ENCODE measurements at places on chromosomes 6 and 20. TPM values are rescaled to one million over a fixed set of nuclear protein-coding genes. Genes with fewer than 3 reads are reported as not detected.

Gene KHDC1
- 0.71 TPM for total RNA-seq

Gene CPNE5
- 0.31 TPM for total RNA-seq

Gene TTLL9
- total RNA-seq, result 0.17 TPM

Gene SOBP
- not detected for total RNA-seq

Gene LY86
- total RNA-seq, result not detected

Gene RXRB
- 15.0 TPM for total RNA-seq

Gene GSTA4
- 12.2 TPM for total RNA-seq

Gene MCM9
- total RNA-seq, result 12.3 TPM

Gene MAN1A1
- 1.7 TPM for total RNA-seq

Gene TEAD3
- total RNA-seq, result 21.2 TPM

Gene TNFRSF21
- 70.3 TPM for total RNA-seq

Gene TMC2
- not detected for total RNA-seq

Gene IRF4
- total RNA-seq, result not detected

Gene TP53TG5
- not detected for total RNA-seq

Gene ZNF76
- total RNA-seq, result 21.9 TPM

Gene CAGE1
- total RNA-seq, result under 0.01 TPM

Gene WFDC2
- total RNA-seq, result 4.7 TPM

Gene COL11A2
- 0.17 TPM for total RNA-seq

Gene DOK5
- total RNA-seq, result 0.17 TPM

Gene ORC3
- 19.7 TPM for total RNA-seq

Gene FRK
- 1.3 TPM for total RNA-seq

Gene PCNA
- total RNA-seq, result 77.7 TPM

Gene PI16
- not detected for total RNA-seq

Gene APMAP
- 104 TPM for total RNA-seq

Gene KLHDC3
- total RNA-seq, result 36.4 TPM

Gene L3MBTL1
- total RNA-seq, result 10.4 TPM

Gene SMOC2
- not detected for total RNA-seq

Gene GRM1
- total RNA-seq, result not detected

Gene OR12D3
- total RNA-seq, result not detected

Gene CALHM4
- not detected for total RNA-seq

Gene NR2E1
- 0.24 TPM for total RNA-seq

Gene TLDC2
- total RNA-seq, result not detected

Gene ZNF292
- total RNA-seq, result 27.5 TPM

Gene DNAAF9
- 16.2 TPM for total RNA-seq

Gene MDFI
- 137 TPM for total RNA-seq
